SJCRH30 (cell line): ENCODE measurements at places on chromosomes 7 and 10.

GRCh38 chr10:77898323-77899079, 28.1 kb downstream of the DLG5 start:
- no peak overlapping the region for H3K4me3 ChIP-seq
- H3K27ac ChIP-seq, result peak overlapping the region; percentile 28
- peaks cover 18% of the 10 kb centered on the region for H3K4me1 ChIP-seq
- peak; percentile 66 for DNase-seq

DNA sequence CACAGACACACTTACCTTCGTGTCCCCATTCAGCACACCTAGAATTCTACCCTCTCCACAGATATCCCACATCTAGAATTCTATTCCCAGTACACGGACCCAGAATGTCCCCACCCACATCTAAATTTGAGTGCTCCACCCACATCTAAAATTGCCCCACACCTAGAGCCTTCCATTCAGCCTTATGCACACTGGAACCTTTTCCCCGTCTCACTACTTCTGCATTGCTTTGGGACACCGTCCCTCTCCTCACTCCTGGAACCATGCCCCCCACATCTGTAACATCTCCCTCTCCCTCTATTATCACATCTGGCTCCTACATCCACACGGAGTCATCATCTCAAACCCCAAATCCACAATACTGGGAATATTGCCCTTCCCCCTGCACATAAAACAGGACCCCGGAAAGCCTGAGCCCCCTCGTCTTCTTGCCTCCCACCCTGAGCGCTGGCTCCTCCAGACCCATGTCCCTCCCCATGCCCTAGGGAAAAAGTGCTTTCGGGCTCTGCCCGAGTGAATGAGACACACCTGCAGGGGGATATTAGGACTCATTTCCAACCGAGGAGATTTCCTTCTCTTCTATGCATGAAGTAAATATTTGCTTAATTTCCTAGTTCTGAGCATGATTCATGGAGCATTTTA, 125.8 kb upstream of the UNC5B start:
- H3K36me3 ChIP-seq, result no peaks in the 10 kb centered on the region
- H3K27ac ChIP-seq, result no peak overlapping the region
- no peak for DNase-seq
- H3K27me3 ChIP-seq, result no peaks in the 10 kb centered on the region
- H3K4me1 ChIP-seq, result no peaks in the 10 kb centered on the region

DNA sequence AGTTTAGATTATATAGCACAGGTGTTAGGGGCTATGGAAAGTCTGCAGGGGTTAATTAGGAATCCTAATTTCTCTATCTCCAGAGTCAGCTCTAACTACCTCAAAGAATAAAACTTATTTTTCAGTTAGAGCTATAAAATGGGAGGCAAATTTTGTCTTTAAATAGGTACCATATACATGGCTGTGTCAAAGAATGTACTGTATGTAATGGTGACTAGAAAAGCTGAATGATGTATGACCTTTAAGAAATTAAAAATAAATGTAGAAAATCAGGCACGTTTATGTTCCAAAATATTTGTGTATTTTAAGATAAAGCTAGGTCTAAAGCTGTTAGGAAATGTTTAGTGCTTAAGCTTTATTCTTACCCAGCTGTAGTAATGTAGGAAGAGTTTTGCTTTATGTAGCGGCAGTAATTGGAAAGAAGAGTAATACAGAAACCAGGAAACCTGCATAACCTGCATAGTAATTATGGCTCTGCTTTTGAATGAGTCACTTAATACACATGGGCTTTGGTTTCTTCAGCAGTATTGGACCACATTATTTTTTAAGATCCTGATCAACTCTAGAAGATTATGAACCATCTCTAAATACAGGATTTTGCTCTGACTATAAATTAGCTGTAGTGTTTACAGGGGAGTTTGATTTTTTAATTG, 85.0 kb downstream of the KMT2E start:
- H3K4me1 ChIP-seq, result peaks cover 5% of the 10 kb centered on the region; the same call in 1 of the 2 replicates
- H3K36me3 ChIP-seq, result peaks cover 53% of the 10 kb centered on the region
- no peak overlapping the region for H3K27ac ChIP-seq
- no peak overlapping the region for H3K4me3 ChIP-seq
- no peak for DNase-seq
- no peaks in the 10 kb centered on the region for H3K27me3 ChIP-seq

DNA sequence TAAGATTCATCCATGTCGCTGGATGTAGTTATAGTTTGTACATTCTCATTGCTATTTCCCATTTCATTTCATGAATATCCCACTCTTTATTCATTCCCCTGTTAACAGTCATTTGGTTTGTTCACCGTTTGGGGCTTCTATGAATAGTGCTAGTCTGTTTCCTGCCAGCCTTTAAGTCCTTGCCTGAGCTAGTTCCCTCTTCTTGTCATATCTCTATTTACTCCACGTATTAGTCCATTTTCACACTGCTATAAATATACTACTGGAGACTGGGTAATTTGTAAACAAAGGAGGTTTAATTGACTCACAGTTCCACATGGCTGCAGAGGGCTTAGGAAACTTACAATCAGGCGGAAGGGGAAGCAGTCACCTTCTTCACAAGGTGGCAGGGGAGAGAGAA, 56.2 kb downstream of the PLCE1 start:
- H3K27me3 ChIP-seq, result no peaks in the 10 kb centered on the region
- no peaks in the 10 kb centered on the region for H3K36me3 ChIP-seq

GRCh38 chr7:90586091-90586490, 10.0 kb upstream of the CDK14 start:
- no peak for DNase-seq
- H3K4me3 ChIP-seq, result no peak overlapping the region
- no peaks in the 10 kb centered on the region for H3K27me3 ChIP-seq

GRCh38 chr7:71900556-71900955, 511.6 kb downstream of the CALN1 start:
- DNase-seq, result no peak
- H3K36me3 ChIP-seq, result no peaks in the 10 kb centered on the region
- H3K4me3 ChIP-seq, result no peak overlapping the region
- no peaks in the 10 kb centered on the region for H3K4me1 ChIP-seq
- no peak overlapping the region for H3K27ac ChIP-seq
- H3K27me3 ChIP-seq, result no peaks in the 10 kb centered on the region

GRCh38 chr7:38211940-38212339, 33.9 kb downstream of the STARD3NL start:
- peaks cover 18% of the 10 kb centered on the region for H3K4me1 ChIP-seq
- no peak overlapping the region for H3K4me3 ChIP-seq
- no peak overlapping the region for H3K27ac ChIP-seq
- H3K27me3 ChIP-seq, result no peaks in the 10 kb centered on the region

GRCh38 chr7:106657085-106657991, 3.6 kb downstream of the CCDC71L start:
- no peaks in the 10 kb centered on the region for H3K36me3 ChIP-seq
- H3K4me3 ChIP-seq, result no peak overlapping the region
- no peak overlapping the region for H3K27ac ChIP-seq
- DNase-seq, result no peak
- H3K4me1 ChIP-seq, result peaks cover 7% of the 10 kb centered on the region; the same call in 1 of the 2 replicates
- H3K27me3 ChIP-seq, result no peaks in the 10 kb centered on the region

- H3K4me3 ChIP-seq, result no peak overlapping the region
- H3K27ac ChIP-seq, result no peak overlapping the region
- DNase-seq, result peak; percentile 48
- H3K27me3 ChIP-seq, result no peaks in the 10 kb centered on the region
- no peaks in the 10 kb centered on the region for H3K4me1 ChIP-seq
Observed at GRCh38 chr7:88789480-88790064, 6.0 kb downstream of the TEX47 start.

DNA sequence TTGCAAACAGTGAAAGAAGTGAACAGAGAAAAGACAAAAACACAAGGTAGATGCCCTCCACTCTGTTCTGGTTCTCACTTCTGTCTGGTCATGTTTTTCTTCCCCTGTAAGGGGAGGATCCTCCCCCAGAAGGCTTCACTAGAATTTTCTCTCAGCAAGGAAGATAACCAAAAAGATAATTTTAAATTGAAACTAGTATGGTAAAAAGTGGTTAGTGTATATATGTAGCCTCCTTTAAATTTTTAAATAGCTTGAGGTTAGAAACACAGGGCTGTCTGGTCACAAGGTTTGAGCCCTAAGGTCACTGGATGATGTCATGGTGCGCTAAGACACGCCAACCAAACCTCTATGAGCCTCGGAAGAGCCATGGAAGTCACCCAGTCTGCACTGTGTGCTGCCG, 5.6 kb upstream of the PKD1L1 start:
- DNase-seq, result peak; percentile 46
- peaks cover 18% of the 10 kb centered on the region for H3K36me3 ChIP-seq
- peak overlapping the region; percentile 88 for H3K27ac ChIP-seq
- no peak overlapping the region for H3K4me3 ChIP-seq

DNA sequence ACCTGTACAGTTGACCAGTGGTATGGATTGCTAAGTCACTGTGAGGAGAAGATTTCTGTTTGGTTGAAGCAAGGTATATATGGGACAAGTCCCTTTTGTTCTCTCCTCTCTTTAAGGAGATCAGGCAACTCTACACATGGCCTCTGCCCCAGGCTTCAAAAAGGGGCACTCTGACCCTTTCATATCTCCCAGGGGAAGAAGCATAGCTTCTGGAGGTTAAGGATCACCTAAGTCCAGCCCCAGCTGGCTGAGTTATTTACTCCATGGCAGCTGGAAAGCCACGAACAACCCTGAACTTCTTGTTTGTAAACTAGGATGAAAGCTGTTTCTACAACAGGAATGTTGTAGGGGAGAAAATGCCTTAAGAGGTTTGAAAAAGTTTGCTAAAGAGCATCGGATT, 129.2 kb upstream of the FEZF1 start:
- H3K27me3 ChIP-seq, result 0 out of 2 replicates have a peak, but pooled peaks cover 3% of the 10 kb centered on the region
- DNase-seq, result no peak
- H3K4me3 ChIP-seq, result no peak overlapping the region

DNA sequence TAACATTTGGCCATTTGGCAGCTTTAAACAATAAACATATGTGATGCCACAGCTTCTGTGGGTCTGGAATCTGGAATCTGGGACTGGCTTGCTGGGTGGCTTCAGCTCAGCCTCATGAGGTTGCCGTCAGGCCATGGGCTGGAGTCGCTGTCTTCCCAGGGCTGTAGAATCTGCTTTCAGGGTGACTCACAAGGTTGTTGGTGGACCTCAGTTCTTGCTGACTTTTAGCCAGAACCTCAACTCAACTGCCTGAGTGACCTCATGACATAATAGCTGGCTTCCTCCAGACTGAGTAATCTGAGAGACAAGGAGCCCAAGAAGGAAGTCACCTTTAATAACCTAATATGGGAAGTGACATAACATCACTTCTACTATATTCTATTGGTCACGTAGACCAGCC, 44.6 kb upstream of the TSPAN13 start:
- H3K4me3 ChIP-seq, result no peak overlapping the region
- no peak overlapping the region for H3K27ac ChIP-seq
- 0 out of 2 replicates have a peak, but pooled peaks cover 1% of the 10 kb centered on the region for H3K4me1 ChIP-seq

- H3K36me3 ChIP-seq, result peaks cover 8% of the 10 kb centered on the region; the same call in 1 of the 2 replicates
- no peak overlapping the region for H3K4me3 ChIP-seq
- H3K27me3 ChIP-seq, result no peaks in the 10 kb centered on the region
- peaks cover 29% of the 10 kb centered on the region for H3K4me1 ChIP-seq
Observed at GRCh38 chr7:94513565-94513860, 3.9 kb downstream of the CASD1 start.

- peaks cover 37% of the 10 kb centered on the region for H3K4me1 ChIP-seq
- H3K27me3 ChIP-seq, result no peaks in the 10 kb centered on the region
- H3K27ac ChIP-seq, result peak overlapping the region; percentile 82
- peak; percentile 44 for DNase-seq
Observed at GRCh38 chr7:116525298-116525912, 569 bp downstream of the CAV1 start.

- H3K27me3 ChIP-seq, result no peaks in the 10 kb centered on the region
- H3K36me3 ChIP-seq, result 0 out of 2 replicates have a peak, but pooled peaks cover 3% of the 10 kb centered on the region
- no peak overlapping the region for H3K27ac ChIP-seq
- H3K4me1 ChIP-seq, result no peaks in the 10 kb centered on the region
Observed at GRCh38 chr7:55377162-55377817, 12.2 kb downstream of the LANCL2 start.
